Stimulated activated CD4-positive, alpha-beta T cell treated with anti-CD3 and anti-CD28 coated beads, Interleukin-15, amount 100 ng/mL, for 1 hour (primary cell): ENCODE measurements at places on chromosomes 12 and 14.

GRCh38 chr12:132009336-132009859 lies 59.7 kb downstream of the EP400 start:
- DNase-seq: no peak

DNA sequence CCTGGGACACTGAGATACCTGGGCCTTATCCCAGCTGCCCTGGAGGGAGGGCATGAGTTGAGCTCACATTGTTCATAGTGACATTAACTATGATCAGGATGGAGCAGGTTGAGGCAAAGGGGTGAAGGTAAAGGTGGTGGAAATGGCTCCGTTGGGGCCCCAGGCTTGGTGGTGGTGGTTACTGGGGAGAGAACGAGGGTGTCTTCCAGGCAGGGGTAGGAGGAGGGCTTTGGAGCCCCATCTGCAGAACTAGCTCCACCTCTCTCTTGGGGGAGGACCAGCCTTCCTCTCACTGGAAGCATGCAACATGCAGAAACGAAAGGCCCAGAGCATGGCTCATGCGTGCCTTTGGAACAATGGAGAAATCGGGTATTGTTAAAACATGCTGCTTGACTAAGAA lies 217.0 kb downstream of the SLC41A2 start:
- no peak for DNase-seq

GRCh38 chr12:28622406-28622805 lies 432.1 kb downstream of the CCDC91 start:
- DNase-seq: no peak

DNA sequence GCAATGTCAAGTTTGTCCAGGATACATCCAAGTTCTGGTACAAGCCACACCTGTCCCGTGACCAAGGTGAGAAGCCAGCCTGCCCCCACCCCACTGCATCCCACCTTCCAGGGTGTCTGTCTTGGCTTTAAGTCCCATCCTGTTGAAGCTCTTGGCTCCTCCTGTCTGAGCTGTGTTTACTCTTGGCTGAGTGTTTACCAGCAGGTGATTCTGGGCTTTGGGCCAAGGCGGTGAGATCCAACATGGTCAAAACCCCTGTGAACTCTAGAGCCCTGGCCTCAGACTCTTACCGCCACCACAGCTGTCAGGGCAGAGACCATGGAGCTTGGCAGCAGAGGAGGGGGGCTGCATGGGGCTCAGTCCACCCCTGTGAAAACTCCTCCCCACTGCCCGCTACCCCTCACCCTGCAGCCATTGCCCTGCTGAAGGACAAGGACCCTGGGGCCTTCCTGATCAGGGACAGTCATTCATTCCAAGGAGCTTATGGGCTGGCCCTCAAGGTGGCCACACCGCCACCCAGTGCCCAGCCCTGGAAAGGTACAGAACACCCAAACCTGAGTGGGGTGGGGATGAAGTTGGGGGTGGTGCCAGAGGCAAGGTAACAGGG lies 11.6 kb downstream of the TNS2 start:
- DNase-seq: no peak

GRCh38 chr12:54140588-54141388 lies 48.0 kb downstream of the SMUG1 start:
- DNase-seq: no peak

GRCh38 chr14:44347316-44347715 lies 159.8 kb downstream of the FSCB start:
- DNase-seq: no peak

DNA sequence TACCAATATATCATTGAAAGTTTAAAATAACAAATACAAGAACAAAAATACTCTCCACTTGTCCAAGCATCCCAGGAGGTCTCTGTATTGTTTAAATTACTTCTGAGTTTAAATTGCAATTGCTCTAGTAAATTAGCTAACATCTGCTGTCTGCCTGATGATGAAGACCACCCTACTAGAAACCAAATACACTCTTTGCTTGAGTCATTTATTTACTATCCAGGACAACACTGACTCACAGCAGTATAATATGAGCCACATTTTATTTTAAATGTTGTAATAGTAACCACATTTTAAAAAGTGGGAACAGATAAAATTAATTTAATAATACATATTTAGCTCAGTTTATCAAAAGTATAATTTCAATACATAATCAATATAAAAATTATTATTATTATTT lies 62.9 kb upstream of the EEA1 start:
- DNase-seq: no peak

DNA sequence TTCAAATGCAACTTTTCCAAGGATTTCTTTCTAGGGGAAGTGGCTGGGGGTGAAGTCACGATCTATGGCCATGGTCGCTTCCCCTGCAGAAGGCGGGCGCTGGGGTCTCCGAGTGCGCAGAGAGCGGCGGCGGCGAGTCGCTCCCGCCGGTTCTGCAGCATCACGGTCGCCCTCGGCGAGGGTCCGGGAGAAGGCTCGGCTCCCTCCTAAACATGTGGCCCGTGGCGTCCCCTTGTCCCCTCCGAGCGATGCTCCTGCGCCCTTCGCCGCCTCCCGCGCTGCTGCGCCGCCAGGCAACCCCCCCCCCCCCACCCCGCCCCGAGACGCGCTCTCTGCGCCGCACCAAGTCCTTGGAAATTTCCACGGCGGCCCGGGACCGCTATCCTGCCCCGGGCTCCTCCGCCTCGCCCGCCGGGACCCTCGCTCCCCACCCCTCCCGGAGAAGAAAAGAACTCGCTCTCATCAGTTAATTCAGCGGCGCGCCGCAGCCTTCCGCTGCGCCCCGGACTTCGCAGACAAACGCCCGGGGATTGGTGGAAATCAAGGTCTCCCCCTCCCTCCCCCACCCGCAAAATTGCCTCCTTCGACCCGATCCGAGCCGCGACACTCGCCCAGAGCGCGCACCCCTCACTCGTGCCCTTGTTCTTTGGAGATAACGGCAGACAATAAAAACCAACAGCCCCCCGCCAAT lies at the start of gene ST8SIA1:
TSS of gene ST8SIA1 (minus strand) at position 298 of the 691 bp plus-strand sequence. CDS start 475 bp downstream, outside the sequence.
- DNase-seq: peak; percentile 43

- no peak for DNase-seq
Observed at GRCh38 chr12:58148405-58148804, 207.0 kb downstream of the ATP23 start.

DNA sequence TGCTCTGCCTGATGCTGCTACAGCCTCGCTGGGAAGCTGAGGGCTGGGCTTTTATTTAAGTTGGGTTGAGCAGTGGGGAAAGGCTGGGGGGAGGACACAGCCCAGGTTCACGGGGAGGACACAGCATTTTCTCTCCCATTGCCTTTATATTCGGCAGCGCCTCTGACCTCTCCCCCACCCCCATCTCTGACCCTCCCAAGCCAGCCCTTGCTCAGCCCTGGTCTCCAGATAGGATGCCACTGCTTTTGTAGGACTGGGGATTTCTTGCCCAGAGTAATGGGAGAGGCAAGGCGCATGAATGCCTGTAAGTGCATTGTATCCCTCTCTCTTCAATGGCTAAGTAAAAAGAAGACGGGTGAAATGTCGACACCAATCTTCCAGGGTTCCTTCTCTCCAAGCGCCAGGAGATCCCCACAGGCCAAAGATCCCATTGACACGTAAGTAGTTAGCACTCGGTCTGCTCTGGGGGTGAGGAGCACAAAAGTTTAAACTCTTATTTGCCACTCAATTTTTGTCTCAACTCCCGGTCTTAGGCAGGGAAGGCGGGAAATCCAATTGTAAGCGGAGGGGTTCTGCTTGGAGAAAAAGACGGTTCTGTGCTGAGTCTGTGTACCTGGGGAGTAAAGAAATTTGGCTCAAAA lies 4.6 kb downstream of the HOXC4 start:
- no peak for DNase-seq

- DNase-seq: no peak
Observed at GRCh38 chr14:92525322-92526095, 11.9 kb downstream of the RIN3 start.

GRCh38 chr12:80924437-80924836 lies 13.3 kb downstream of the LIN7A start:
- DNase-seq: no peak

DNA sequence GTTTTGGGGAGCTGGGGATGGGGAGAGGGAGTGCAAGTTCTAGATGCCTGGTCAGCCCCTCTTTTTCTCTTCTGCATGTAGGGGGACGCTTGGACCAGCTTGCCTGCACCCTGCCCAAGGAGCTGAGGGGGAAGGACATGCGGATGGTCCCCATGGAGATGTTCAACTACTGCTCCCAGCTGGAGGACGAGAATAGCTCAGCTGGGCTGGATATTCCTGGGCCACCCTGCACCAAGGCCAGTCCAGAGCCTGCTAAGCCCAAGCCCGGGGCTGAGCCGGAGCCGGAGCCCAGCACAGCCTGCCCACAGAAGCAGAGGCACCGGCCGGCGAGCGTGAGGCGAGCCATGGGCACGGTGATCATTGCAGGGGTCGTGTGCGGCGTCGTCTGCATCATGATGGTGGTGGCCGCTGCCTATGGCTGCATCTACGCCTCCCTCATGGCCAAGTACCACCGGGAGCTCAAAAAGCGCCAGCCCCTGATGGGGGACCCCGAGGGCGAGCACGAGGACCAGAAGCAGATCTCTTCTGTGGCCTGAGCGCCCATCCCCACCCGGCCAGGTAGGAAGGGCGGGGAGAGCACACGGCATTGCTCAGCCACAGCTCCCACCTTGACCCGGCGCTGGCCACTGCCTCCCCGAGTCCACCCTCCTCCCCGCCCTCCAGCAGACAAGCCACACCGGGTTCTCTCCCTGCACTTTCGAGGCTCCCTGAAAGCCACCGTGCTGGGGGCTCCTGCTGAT lies 14.0 kb downstream of the LRTM2 start:
- DNase-seq: no peak

GRCh38 chr12:94098466-94098865 lies 49.9 kb upstream of the PLXNC1 start:
- DNase-seq: no peak

- no peak for DNase-seq
Observed at GRCh38 chr12:14949631-14950030, 11.3 kb upstream of the ERP27 start.

GRCh38 chr12:50750366-50750765 lies 13.5 kb upstream of the ATF1 start:
- no peak for DNase-seq

- DNase-seq: no peak
Observed at GRCh38 chr14:62251237-62251636, 489.0 kb downstream of the SNAPC1 start.

DNA sequence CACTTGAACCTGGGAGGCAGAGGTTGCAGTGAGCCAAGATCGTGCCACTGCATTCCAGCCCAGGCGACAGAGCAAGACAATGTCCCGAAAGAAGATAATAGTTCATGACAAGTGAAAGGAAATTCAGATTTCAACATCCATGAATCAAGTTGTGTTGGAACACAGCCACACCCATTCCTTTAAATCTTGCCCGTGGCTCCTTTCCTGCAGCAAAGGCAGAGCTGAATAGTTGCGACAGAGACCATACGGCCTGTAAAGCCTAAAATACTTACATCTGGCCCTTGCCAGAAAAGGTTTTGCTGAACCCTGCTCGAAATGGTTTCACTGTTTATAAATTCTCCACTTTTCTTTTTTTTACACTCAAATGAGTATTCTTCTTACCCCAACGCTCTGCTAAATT lies 17.7 kb upstream of the ITPK1 start:
- DNase-seq: no peak

DNA sequence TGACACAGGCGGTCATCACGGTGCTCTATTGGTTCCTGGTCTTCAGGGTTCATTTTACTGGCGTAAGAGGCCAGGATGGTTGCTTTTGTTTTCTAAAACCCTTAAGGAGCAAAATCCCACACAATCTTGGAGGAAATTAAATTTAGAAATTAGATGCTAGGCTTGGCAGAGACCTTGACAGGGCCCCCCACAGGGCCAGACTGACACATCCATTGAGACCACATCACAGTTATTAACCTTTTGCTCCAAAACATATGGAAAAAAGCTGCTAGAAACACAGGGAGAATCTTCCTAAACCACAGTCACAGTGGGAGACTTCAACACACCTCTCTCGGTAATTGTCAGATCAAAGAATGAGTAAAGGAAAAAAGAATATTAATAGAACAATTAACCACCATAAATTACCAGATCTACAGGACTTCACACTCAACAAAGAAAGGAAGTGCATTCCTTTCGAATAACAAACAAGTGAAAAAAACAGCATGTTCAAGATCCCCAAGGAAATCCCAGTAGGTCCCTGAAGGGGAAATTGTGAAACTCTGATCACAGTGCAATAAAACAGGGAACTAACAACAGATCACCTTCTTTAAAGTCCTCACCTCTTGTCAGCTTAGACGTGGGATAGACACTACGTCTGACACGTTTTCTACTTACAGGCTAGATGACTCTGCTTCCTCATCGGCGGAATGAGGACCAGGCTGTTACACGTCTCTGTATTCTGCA lies 40.2 kb upstream of the TMEM179 start:
- no peak for DNase-seq

DNA sequence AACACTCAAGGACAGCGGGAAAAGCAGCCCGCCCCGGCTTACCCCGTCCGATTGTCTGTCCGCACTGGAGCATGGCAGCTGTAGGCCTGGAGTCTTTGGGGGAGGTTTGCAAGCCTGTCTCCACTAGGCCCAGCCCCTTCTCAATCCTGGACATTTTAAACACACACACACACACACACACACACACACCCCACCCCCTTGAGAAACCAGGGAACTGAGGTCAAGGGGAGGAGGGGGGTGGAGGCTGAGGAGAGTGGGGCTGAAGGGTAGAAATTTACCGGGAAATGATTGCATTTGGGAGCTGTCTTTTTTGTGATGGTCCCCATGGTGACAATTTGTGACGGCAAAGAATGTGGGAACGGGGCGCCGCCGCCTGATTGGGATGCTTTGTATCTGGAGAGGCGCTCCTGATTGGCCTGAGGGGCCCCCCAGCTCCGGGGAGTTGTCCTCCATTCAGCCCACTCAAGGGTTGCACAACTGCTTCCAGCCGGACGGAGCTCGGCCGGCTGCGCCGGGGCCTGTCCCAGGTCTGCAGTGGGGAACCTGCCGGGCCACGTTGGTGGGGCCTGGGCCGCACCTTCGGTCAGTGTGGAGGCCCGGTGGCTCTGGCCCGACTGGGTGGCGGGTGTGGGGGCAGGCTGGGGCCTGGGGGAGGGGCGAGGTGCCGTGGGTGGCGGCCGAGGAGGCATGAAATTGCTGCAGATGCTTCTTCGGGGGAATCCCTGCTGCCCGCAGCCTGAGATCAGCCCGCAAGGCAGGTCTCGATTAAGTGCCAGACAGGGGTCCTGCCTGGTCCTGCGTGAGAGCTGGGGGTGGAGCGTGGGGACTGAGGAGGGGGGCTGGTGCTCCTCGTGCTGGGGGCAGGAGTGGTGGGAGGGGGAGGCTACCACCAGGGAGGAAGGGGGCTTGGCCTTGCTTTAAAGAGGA lies at the start of gene FAM181A:
TSS of gene FAM181A (plus strand) at position 472 of the 927 bp plus-strand sequence. CDS start 942 bp downstream, outside the sequence.
- DNase-seq: no peak

GRCh38 chr12:78359520-78359919 lies 505.1 kb upstream of the SYT1 start:
- DNase-seq: no peak
